ENCODE measurements at places on chromosomes 6 and 20.

DNA sequence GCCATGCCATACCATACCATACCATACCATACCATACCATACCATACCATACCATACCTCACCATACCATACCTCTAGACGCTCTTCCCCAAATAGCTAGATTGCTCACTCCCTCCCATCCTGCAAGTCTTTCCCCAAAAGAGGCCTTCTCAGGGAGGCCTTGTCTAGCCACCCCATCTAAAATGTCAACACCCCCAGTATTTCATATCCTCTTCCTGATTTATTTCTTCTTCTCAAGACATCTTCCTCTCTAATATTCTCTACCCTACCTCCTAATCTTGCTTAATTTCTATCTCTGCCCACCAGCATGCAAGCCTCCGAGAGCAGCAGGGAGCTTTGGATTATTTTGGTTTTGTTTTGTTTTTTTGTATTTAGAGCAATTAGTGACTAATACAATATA is 225.2 kb upstream of the RREB1 start:
- DNase-seq: no peak

- DNase-seq: no peak
Measured at GRCh38 chr6:47306887-47307286, 2.8 kb downstream of the TNFRSF21 start.

DNA sequence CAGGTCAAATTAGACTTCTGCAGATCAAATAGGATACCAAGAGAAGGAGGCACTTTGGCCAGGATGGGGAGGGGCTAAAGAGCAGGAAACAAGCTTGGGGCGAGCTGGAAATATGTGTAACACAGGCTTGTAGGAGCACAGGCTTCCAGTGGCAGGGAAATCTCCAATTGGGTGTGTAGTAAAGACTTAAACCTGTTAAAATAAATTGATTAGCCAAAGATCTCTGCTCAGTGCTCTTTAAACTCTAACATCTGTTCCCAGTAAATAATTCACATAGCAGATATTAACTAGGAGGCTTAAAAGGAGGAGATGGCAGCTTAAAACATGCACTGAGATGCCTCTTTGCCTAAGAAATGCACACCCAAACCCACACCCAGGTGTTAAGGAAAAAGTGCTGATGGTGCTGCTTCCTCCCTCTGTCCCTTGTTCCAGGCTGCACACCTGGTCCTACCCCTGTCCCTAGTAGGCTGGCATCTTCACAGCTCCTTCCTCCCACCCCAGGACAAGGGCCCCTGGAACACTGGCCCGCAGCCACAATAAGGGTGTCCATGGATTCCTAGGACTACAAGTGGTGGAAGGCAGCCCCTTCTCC is 93.5 kb upstream of the MLN start:
- no peak for DNase-seq

DNA sequence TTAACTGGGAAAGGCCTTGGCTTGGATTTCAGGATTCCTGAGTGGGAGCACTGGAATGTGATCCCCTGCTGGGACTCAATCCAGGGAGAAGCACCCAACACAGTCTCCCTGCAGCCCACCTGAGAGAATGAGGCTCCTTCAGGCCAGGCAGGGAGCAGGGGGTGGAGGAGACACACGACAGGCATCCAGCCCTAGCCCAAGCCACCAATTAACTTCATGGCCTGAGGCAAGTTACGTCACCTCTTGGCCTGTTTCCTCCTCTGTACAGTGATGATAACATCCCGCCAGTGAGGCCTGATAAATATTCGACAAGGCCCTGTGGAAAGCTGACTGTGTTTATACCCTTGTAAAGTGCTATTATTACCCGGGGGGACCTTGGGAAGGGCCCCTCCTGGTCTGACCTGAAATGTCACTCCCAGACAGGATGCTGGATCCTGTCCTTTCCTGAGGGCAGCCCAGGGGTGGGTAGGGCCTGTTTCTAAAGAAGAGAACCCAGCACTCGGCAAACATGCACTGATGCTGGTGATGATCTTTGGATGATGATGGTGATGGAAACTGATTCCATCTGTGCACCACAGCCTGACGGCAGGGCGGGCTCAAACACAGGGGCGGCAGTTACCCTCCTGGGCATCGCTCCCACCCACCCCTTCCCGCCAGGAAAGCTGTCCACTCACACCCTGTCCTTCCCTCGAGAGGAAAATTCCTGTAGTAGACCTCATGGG is 12.4 kb downstream of the FRS3 start:
- DNase-seq: no peak

GRCh38 chr6:6694825-6695624 is 106.5 kb downstream of the LY86 start:
- DNase-seq: peak; percentile 58

DNA sequence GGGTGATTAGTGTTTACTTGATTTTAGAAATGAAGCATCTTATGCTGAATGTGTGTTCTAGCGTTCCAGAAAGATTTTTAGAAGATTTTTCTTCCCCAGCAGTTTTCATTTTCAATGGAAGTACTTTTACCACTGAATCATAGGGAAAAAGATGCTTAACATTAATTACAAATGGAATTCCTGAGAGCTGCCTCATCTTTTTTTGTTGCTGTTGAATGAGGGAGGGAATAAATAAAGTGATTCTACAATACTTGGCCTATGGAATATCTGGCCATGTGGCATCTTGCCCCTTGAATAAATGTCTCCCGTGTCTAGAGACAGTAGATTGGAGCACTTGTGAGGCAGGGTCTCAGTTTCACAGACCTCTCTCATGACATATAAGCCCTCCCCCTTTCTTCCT is 44.1 kb upstream of the SLC22A1 start:
- DNase-seq: no peak

- DNase-seq: no peak
Measured at GRCh38 chr6:56749632-56750151, 107.0 kb upstream of the DST start.

DNA sequence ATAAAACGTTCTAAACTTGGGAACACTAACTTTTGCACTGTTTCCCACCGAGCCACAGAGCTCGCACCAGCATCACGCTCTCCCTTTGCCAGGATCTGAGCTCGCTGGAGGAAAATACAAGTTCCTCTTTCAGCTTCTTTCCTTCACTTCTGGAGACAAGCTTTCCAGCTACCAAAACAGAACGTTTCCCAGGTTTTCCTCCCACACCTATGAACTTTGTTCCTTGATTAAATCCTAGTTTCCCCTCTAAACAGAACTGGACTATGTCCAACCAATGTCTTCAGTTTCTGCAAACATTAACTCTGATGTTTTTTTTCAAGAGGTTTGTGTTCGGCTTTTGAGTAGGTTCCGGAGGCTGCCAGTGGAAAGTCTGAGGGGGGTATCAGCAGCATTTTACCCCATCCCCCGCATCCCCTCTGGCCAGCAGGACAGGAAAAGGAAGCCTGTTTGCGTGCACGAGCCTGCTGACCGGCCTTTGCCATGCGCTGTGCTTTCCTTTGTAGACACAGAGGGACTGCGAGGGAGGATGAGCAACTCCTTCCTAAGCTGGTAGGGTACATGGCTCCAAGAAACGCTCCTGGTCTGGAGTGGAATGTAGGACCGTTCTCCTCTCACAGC is 135.5 kb downstream of the LY86 start:
- DNase-seq: no peak

DNA sequence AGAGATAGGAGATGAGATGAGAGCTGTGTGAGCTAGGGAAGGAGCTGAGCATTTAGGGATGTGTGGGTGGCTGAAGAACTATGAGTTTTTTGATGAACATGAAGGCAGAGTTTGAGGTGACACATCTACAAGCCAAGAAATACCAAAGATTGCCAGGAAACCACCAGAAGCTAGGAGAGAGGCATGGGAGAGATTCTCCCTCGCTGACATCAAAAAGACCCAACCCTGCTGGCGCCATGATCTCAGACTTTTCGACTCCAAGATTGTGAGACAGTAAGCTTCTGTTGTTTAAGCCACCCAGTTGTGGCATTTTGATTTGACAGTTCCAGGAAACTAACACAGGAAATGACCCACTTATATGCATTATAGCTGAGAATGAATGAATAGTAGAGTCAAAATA is 790.9 kb downstream of the TFAP2A start:
- no peak for DNase-seq

DNA sequence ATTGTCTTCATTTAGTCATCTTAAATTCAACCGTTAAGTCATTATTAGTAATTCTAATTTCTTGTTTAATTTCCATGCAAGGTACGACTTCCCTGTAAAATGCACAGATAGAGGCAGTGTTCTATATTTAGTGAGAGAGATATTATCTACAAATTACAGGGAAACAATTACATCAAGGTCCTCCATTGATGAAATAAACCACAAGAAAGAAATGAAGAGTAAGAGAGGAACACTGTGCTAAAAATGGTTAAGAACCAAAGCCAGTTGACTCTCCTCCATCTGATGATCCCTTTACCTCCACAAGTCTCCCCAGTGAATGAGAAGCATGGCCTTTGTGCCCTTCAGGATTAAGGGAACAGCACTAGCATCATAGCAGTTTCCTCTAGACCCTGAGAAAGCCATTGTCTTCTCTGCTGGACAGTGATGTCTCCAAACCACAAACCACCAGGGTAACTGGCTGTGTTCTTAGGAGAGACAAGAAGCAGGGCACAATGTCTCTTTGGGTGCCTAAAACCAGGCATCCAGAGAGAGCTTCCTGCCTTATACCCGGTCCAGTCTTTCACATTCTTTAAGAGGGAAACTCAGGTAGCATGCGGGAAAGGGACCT is 38.1 kb downstream of the IRF4 start:
- no peak for DNase-seq

- no peak for DNase-seq
Measured at GRCh38 chr6:11201772-11202512, 30.5 kb downstream of the NEDD9 start.

- DNase-seq: no peak
Measured at GRCh38 chr6:51049288-51049982, 230.8 kb downstream of the TFAP2B start.

DNA sequence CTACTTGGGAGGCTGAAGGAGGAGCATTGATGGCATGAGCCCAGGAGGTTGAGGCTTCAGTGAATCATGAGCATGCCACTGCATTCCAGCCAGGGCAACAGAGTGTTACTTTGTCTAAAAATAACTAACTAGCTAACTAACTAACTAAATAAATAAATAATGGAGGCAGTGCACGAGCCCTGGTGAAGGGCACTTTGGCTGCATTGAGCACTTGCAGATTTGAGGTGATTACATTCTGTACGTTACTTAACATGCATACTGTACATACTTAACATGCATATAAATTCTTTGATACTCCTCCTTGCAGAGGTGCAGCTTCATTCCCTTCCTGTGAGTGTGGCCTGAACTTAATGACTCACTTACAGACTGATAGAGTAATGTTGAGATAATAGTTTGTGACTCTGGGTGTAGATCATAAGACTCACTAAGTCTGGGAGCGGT is 10.7 kb downstream of the HLA-A start:
- DNase-seq: no peak

- DNase-seq: no peak
Measured at GRCh38 chr20:17558154-17558940, 11.5 kb upstream of the DSTN start.

GRCh38 chr20:58075586-58076345 is 152.7 kb downstream of the ANKRD60 start:
- no peak for DNase-seq

DNA sequence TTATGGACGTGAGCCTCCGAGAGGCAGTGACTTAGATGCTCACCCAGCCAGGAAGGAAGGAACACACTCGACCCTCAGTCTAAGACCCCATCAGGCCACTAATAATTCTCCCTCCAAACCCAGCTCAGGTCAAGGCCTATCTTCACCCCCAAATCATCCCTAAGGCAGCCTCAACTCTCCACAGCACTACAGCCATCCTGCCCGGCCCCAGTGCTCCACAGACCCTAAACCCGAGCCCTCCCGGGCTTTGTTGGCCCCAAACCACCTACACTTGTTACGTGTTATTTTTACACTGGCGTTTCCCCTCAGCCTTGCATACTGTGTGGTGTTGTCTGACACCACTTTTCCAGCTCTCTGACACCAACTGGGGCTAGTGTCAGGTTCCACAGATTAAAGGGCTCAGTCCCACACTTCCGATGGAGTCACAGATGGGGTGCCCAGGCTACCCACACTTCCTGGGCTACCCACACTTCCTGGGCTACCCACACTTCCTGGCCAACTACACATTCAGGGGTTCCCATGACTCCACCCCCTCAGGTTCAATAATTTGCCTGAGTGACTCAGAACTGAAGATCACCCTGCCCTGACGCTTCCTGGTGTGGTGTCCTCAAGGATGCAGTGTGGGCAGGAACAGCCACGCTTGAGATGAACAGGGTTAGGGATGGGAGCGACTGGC is 25.3 kb downstream of the RBCK1 start:
- DNase-seq: no peak

DNA sequence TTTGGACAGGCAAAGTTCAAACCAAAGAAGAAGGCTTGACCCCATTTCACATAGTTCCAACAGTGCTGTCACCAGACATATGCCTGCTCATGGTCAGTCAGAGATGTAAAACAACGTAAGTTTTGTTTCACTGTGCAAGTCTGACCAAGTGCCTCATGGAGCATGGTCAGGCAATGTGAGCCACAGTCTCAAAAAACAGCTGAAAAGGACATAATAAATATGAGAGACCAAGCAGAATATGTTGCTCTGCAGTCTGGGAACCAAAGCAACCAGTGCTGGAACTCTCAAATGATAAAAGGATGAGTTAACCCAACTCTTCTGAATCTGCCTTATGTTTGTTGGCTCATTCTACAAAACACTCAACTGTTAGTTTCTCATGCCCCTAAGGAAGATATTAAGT is 39.9 kb upstream of the DST start:
- no peak for DNase-seq

DNA sequence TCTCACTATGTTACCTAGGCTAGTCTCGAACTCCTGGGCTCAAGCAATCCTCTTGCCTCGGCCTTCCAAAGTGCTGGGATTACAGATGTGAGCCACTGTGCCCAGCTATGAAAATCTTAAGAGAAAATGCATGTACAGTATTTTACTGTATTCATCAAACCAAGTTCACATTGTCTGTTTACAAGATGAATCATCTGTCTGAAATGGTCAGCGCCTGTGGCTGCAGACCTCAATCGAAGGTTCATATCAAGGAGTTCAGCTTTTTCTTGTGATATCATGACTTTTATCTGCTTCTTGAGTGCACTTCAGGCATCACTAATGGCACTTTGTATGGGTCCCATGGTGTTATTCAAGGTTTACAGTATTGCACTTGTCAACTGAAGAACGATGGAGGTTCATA is 155.1 kb downstream of the SLC16A10 start:
- no peak for DNase-seq

DNA sequence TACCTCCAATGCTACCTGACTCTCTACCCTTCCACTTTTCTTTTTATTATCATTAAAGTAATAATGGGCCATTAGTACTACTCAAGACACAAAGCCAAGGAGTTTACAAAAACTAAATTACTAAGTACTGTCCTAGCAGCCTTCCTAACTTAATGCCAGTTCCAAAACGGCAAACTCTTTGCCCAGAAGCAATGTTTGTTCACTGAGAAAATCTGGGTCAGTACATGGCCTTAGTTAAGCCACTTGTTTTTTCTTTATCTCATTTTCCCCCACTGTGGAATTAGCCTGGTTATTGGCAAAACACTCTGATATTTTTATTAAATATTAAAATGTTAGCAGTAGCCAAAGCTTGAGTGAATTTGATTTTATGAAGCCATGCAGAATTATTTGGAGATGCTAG is 242.4 kb downstream of the KCNQ5 start:
- no peak for DNase-seq

- DNase-seq: no peak
Measured at GRCh38 chr6:105688573-105688972, 285.7 kb upstream of the PREP start.

GRCh38 chr20:37973059-37973910 is 60.0 kb downstream of the TTI1 start:
- DNase-seq: no peak

- no peak for DNase-seq
Measured at GRCh38 chr6:161128230-161128629, 136.7 kb downstream of the MAP3K4 start.

- DNase-seq: no peak
Measured at GRCh38 chr6:127581576-127581975, 4.6 kb downstream of the C6orf58 start.
